Chondrocyte (in vitro differentiated cells): ENCODE measurements at places on chromosomes 11 and 22. TPM values are rescaled to one million over a fixed set of nuclear protein-coding genes. Genes with fewer than 3 reads are reported as not detected.
A peak's percentile ranks its signal among the peaks of the same experiment; 100 is the strongest.

- no peak for DNase-seq
- no peak overlapping the region for H3K27ac ChIP-seq
- H3K4me1 ChIP-seq, result peaks cover 2% of the 10 kb centered on the region
- no peaks in the 10 kb centered on the region for H3K27me3 ChIP-seq
Observed at GRCh38 chr11:63745304-63746170, 23.0 kb downstream of the ZFTA start.

DNA sequence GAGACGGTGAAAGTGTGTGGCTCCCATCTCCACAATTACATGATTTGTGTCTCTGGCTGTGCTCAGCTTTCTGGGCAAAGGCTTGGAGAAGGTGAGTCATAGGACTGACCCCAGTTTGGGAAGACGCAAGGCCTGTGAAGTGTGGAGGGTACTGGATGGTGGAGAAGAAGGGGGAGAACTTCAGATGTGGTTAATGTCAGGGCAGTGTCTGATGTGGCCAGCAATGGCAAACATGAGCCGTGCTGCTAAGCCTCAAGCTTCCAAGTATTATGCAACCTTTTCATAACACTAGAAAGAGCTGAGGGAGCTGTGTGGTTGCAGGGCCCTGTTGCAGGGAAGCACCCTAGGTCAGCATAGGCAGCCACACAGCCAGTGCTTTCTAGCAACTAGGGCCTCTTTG, 110.9 kb downstream of the NTM start:
- peaks cover 6% of the 10 kb centered on the region for H3K27me3 ChIP-seq
- no peak for DNase-seq
- no peaks in the 10 kb centered on the region for H3K36me3 ChIP-seq
- H3K4me1 ChIP-seq, result no peaks in the 10 kb centered on the region

DNA sequence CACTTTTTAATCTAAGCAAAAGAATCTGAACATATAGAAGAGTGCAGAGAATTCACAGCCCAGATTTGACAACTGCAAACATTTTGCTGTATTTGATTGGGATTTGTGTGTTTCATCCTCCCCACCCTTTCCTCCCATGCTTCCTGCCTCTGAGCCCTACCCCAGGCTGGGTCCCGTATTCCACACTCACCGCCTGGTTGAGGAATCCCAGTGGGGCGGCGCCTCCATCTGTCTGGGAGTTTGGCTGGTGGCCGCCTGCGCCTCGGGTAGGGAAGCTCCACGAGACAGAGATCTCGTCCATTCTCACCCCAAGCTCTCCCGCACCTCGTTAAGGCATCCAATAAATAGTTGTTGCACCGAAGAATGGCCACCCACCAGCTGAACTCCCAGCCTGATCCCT, 105.9 kb upstream of the SLC22A12 start:
- peaks cover 1% of the 10 kb centered on the region for H3K36me3 ChIP-seq
- DNase-seq, result no peak
- H3K27ac ChIP-seq, result no peak overlapping the region
- peaks cover 45% of the 10 kb centered on the region for H3K27me3 ChIP-seq
- no peak overlapping the region for H3K4me3 ChIP-seq

- H3K36me3 ChIP-seq, result no peaks in the 10 kb centered on the region
- H3K27ac ChIP-seq, result no peak overlapping the region
- H3K4me3 ChIP-seq, result no peak overlapping the region
- H3K27me3 ChIP-seq, result peaks cover 2% of the 10 kb centered on the region
- no peaks in the 10 kb centered on the region for H3K4me1 ChIP-seq
Observed at GRCh38 chr11:17639091-17639490, 80.3 kb upstream of the MYOD1 start.

DNA sequence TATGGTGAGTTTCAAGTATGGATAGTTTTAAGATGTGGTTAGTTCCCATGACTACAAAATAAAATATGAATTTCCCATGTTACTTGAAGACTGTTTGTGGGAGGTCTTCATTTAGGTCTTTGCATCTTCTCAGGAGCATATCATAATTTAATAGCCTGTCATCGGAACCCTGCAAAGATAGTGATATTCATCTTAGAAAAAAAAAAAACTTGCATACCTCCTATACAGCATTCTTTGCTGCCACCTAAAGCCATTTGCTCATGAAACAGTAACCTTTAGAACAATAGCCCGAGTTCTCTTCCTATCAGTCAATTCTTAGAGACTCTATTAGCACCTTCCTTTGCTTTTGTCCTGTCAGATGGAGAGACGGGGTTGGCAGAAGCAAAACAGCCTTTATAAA, 75.3 kb downstream of the ARFGAP2 start:
- H3K4me3 ChIP-seq, result no peak overlapping the region
- H3K4me1 ChIP-seq, result peaks cover 28% of the 10 kb centered on the region
- no peaks in the 10 kb centered on the region for H3K27me3 ChIP-seq
- H3K36me3 ChIP-seq, result no peaks in the 10 kb centered on the region

DNA sequence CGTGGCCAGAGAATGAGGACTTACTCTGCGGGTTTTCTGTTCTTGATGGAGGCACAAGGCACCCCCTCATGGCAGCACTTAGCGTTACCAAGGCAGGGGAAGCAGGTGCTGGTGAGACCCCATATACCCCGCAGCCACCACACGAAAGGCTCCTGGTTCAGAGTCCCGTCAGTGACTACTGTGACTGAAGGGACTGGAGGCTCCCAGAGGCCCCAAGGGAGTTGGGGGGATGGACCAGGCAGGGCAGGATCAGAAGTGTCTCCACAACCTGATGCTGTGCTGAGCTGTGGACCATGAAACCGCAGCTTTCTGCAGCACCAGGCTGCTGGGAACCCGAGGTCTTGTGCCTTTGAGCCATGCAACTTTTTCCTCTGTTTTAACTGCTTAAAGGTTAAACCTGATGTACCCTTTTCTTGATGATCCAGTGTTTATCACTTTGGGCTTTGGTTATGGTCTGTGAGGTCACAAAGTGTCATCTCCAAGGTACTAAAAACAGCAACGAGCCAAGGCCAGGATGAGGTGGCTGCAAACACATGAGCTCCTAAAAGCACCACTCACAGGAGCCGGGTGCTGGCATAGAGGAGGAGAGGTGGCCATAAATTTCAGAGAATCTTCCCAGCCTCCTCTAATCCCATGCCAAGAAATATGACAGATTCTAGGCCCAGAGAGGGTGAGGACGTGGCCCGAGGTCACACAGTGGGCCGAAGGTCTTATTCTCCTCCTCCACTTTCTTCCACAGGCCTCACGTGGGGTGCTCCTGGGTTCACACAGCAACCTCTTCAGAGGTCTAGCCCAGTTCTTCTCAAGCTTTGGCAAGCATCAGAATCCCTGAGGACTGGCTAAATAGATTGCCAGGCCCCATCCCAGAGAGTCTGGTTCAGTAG, 4.2 kb upstream of the LRRC32 start:
- H3K27ac ChIP-seq, result no peak overlapping the region
- no peaks in the 10 kb centered on the region for H3K36me3 ChIP-seq
- H3K4me3 ChIP-seq, result no peak overlapping the region
- peaks cover 31% of the 10 kb centered on the region for H3K4me1 ChIP-seq

DNA sequence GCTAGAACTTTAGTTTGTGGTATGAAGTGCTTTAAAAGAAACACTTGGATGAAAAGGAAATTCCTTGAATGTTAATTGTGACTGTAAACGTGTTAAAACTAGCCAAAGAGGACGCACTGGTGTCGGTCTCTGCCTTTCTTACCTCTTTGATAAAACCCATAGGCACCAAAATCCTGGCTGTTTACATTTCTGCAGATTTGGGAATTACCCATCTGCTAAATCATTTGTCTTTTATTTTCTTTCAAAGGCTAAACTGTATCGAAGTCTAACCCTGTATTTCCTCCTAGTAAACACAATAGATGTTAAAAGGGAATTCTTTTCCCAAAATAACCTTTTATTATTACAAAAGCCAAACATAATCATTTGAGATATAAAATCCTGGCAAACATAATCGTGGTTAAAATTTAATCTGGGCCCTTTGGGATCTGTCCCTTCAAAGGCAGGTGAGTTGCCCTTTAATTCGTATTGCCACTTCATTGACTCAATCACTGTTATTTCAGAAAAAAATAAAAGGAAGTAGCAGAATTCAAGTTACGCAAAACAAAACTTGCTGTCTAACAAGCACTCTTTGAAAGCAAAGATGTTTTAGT, 2.4 kb downstream of the RASSF10 start:
- H3K4me3 ChIP-seq, result no peak overlapping the region
- peaks cover 79% of the 10 kb centered on the region for H3K27me3 ChIP-seq
- H3K36me3 ChIP-seq, result peaks cover 4% of the 10 kb centered on the region
- H3K27ac ChIP-seq, result no peak overlapping the region
- no peak for DNase-seq

GRCh38 chr11:89443361-89444322, 47.5 kb downstream of the NOX4 start:
- H3K27me3 ChIP-seq, result no peaks in the 10 kb centered on the region
- no peak overlapping the region for H3K4me3 ChIP-seq
- no peak for DNase-seq
- H3K36me3 ChIP-seq, result peaks cover 30% of the 10 kb centered on the region
- H3K27ac ChIP-seq, result peak overlapping the region; percentile 74
- H3K4me1 ChIP-seq, result peaks cover 36% of the 10 kb centered on the region

GRCh38 chr22:47548953-47549740, 786.7 kb downstream of the TBC1D22A start:
- H3K27ac ChIP-seq, result no peak overlapping the region
- H3K4me3 ChIP-seq, result no peak overlapping the region
- H3K36me3 ChIP-seq, result no peaks in the 10 kb centered on the region
- no peaks in the 10 kb centered on the region for H3K4me1 ChIP-seq

GRCh38 chr11:13782390-13783075, 114.1 kb downstream of the FAR1 start:
- no peaks in the 10 kb centered on the region for H3K36me3 ChIP-seq
- no peak overlapping the region for H3K4me3 ChIP-seq
- no peak for DNase-seq
- H3K27me3 ChIP-seq, result peaks cover 40% of the 10 kb centered on the region
- no peaks in the 10 kb centered on the region for H3K4me1 ChIP-seq

DNA sequence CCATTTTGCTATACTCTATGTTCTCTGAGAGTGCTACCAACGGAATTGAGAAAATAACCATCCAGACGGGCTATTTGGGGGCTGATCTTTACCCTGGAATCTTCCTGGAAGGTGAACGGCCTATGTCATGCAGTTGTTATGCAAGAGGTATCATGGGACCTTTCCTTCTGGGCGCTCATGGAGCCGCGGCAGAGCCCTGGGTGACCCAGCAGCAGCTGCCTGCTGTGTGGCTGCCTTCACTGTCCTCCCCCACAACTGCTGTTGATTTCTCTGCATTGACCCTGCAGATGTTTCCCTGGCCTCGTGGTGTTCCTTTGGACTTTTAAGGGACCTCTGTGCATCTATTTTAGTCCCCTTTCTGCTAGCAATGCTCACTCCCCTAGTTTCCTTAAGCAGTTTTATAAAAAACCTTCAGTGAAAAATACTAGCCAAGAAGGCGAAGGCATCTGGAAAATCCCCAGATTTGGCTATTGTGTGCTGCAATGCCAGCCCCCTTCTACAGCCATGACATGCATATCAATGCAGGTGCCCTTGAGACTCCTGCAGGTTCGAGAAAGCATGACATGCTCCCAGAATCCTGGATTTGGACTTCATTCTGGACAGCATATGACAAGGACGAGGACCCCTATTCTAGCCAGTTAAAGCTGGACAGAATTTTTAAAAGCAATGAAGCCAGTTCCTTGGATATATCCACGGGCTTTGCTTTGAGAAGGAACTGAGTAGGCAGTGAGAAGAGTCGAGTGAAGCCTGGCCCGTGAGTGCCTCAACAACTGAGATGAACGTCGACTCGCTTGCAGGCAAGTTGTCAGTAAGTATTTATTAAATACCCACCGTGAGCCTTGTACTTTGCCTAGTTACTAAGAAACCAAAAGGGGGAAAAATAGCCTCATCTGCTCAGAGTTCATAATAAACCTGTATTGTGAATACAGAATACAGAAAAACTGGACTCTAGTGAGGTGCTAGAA, at the start of gene SLC25A18:
SLC25A18 (plus strand) TSS at position 593 of the 965 bp plus-strand sequence. CDS start 16,447 bp downstream, outside the sequence.
- H3K27ac ChIP-seq, result no peak within 1 kb of the TSS
- H3K4me1 ChIP-seq, result peaks cover 13% of the 10 kb centered on the region
- no peaks in the 10 kb centered on the region for H3K36me3 ChIP-seq

DNA sequence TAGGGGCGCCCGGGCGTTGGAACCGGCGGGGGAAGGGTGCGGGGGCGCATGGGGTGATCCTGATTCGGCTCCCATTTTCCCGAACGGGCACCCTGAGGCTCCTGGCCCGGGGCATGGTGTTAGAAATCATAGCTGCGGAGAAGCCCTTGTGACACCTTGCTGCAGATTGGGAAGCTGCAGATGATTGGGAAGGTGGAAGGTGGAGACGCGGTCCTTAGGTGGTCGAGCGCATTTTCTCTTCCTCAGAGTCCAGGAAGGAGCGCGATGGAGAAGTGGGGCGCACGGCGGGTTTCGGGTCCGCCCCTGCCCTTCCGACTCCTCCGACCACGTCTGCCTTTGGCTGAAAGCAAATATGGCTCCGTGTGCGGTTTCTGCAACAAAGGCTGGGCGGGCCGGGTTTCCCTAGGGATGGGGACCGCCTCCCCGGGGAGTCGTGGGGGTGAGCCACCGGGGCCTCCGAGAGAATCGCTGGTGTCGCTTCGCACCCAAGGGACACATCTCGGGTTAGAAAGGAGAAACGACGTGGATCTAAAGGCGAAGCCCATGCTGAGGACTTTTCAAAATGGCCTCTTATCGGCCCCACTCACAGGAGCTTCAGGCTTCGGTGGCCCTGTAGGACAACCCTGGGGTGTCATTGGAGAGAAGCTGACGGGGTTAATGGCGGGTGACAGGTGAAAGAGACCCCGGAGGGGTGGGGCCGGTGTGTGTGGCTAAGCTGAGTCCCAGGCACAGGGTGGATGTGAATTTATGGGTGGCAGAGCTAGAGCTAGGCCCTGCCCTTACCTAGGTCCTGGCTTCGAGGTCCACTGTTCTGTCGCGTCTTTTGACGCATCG, 707 bp upstream of the FTH1 start:
- no peaks in the 10 kb centered on the region for H3K27me3 ChIP-seq
- H3K36me3 ChIP-seq, result peaks cover 28% of the 10 kb centered on the region
- DNase-seq, result no peak
- H3K27ac ChIP-seq, result peak overlapping the region; percentile 97

DNA sequence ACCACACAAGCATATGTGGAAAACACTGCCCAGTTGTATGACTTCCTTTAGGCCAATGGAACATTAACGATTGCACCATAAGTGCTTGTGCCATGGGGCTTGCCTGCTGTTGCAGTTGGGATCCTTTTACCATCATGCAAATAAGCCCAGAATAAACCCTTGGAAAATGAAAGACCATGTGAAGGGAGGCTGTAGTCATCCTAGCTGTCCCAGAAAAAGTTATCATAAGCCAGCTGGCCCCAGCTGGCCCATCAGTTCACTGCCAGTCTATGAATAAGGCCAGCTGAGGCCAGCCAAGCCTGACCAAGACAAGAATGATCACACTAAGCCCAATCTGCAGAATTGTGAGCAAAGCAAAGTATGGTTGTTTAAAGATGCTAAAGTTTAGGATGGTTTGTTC, 253.9 kb upstream of the ARHGAP20 start:
- H3K27me3 ChIP-seq, result peaks cover 5% of the 10 kb centered on the region
- peaks cover 6% of the 10 kb centered on the region for H3K4me1 ChIP-seq
- no peak overlapping the region for H3K27ac ChIP-seq
- DNase-seq, result no peak
- no peaks in the 10 kb centered on the region for H3K36me3 ChIP-seq
- no peak overlapping the region for H3K4me3 ChIP-seq

- DNase-seq, result no peak
- H3K4me3 ChIP-seq, result no peak overlapping the region
- peaks cover 9% of the 10 kb centered on the region for H3K27me3 ChIP-seq
- no peaks in the 10 kb centered on the region for H3K36me3 ChIP-seq
- H3K4me1 ChIP-seq, result no peaks in the 10 kb centered on the region
Observed at GRCh38 chr11:18890615-18891014, 48.6 kb downstream of the MRGPRX1 start.

The SERPING1 gene
- 1.8 to 4.6 TPM (median 4.5 TPM) in 3 replicates for total RNA-seq

The MSANTD4 gene
- 18.2 to 20.5 TPM (median 18.3 TPM) in 3 replicates for total RNA-seq

The CD6 gene
- 0.33 TPM in 1 of 3 replicates, not detected in the others for total RNA-seq

The PSMD13 gene
- total RNA-seq, result 103 to 122 TPM (median 104 TPM) in 3 replicates

The CLCF1 gene
- total RNA-seq, result 2.0 to 5.6 TPM (median 4.9 TPM) in 3 replicates

The SLC17A6 gene
- total RNA-seq, result not detected in 3 replicates

The VPREB1 gene
- not detected in 3 replicates for total RNA-seq

The ZP1 gene
- total RNA-seq, result 0.40 to 0.49 TPM in 2 of 3 replicates, not detected in the other
